ENCODE measurements at places on chromosomes 4 and X.

GRCh38 chrX:38804682-38805431, 3.6 kb downstream of the MID1IP1 start:
- DNase-seq = peak; percentile 3

DNA sequence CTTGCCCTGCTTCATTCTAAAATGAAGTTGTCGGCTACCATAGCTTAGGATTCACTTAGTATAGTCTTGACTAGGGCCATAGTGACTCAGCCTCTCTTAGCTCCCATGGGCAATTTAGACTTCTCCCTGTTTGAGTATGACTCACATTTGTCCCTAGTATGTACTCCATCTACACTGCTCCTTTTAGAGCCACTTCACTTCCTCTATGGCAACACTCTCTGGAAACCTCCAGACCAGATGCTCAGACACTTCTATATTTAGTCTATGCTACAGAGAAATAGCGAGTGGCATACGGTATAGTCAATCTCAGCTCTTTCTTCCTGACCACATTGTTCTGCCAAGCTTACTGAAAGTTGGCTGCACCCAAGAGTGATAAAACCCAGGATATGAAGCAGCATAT, 11.2 kb downstream of the MEPE start:
- no peak for DNase-seq

GRCh38 chr4:139319571-139319970, 17.3 kb upstream of the NDUFC1 start:
- no peak for DNase-seq

DNA sequence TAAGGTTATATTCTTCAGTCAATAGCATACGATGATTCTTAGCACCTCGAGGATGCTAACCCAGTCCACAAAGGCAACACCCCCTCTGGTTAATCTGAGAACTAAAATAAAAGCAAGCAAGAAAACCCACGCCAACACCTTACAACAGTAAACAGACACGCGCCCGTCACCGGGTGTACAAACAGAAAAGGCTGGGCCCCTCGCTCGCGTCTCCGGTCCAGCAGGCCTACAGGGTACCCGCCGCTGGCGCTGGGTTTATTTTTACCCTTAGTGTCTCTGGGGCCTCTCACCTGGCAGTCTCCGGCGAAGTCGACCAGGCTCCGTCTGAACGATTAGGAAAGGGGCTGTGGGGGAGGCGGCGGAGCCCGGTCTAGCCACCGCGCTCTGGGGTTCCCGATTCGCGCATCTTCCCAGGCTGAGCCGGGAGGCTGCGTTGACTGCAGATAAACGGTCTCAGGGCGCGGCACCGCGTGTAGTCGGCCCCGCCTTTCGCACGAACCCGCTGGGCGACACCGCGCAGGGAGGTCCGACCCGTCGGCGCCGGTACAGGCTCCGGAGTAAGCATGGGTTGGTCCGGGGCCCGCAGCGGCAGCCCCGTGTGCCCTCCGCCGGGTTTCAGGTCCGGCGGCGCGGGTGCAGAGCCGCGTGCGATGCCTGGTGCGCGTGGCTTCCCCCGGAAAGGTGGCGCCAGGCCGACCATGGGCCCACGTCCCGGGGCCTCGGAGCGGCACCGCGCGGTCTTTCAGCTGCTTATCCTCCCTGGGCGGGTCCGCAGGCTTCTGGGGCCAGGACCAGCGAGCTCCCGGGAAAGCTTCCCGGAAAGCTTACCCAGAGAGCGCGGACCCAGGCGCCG, 441 bp downstream of the SLC9B2 start:
- peak; percentile 47 for DNase-seq

GRCh38 chrX:52425775-52426174, 57.0 kb downstream of the XAGE2 start:
- no peak for DNase-seq

DNA sequence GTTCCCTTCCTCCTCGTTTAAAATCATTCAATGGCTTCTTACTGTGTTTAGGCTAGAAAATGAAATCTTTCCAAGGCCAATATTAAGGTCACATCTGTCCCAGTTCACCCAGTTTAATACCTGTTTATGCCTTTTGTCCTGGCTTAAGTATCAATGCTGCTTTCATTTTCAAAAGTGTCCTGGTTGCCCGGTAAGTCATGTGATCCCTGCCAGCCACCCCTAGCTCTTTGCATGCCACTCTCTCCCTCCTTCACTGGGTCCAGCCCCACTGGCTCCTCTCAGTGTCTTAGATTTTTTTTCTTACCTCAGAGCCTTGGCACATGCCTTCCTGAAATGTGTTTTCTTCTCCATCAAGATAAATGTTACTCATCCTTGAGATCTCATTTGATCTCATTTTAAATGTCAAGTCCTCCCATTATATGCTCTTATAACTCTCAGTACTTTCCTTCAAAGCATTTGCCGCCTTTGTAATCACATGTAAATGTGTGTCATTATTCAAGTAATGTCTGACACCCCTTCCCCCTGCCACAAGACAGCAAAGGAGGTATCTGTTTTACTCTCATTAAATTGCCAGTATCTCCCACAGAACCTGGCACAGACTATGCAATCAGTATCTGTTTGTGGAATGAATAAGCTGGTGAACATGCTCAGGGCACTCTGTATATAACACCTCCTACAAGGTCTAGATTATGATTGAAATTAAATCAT, 472.5 kb upstream of the RPS6KA3 start:
- no peak for DNase-seq

GRCh38 chrX:38820751-38821150, 19.5 kb downstream of the MID1IP1 start:
- no peak for DNase-seq

GRCh38 chr4:81828991-81829390, 357.3 kb upstream of the RASGEF1B start:
- no peak for DNase-seq

- DNase-seq = no peak
Observed at GRCh38 chrX:113551919-113552318, 711.3 kb upstream of the AMOT start.

DNA sequence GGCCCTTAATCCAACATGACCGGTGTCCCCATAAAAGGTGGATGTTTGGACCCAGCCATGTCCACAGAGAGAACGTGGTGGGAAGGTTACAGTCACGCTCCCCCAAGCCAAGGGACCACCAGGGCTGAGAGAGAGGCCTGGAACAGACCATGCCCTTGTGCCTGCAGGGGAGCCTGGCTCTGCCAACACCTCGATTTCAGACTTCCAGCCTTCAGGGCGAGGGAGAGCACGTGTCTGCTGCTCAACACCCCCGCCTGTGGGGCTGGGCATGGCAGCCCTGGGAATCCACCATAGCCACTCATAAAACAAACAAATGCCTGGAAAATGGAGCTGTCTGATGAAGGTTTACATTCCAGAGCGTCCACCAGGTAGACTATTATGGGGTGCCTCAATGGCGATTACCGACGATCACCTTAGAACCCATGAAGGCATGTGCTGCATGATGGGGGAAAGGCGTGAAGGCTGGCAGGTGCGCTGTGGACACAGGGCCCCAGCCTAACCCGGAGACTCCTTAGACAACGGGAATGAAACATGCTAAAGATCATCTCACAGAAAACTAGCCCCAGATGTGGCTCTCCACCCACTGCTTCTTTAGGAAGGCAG, 42.3 kb upstream of the HMX1 start:
- DNase-seq = no peak

GRCh38 chrX:30887288-30887687, 1.8 kb downstream of the TAB3 start:
- no peak for DNase-seq

- no peak for DNase-seq
Observed at GRCh38 chr4:164239433-164239832, 514.5 kb upstream of the SMIM31 start.

DNA sequence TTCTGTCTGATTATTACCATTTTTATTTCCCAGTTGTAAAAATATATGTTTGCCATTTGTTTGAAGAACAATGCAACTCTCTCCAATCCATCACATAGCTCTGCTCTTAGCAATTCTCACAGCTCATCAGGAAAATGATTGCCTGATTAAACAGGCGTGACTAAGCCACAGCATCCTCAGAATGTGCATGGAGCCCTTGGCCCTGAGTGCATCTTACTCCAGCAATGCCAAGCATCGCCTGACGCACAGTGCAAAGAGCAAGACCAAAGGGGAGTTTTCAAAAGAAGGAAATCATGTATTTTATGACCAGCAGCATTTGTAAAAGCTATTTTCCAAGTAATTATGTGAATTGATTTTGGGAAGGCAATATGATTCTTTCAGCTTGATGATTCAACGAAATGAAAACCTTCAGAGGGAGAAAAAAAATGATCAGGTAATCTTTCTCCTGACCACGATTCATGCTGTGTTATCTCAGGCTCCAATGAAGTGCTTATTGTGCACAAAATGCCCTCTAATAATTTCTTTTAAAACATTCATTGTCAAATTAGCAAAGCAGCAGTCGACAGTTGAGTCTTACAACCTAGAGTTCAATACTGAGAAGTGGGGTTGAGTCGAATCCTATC, 138.0 kb upstream of the FAM9B start:
- no peak for DNase-seq

- DNase-seq = no peak
Observed at GRCh38 chrX:82224961-82225360, 1023.1 kb downstream of the SH3BGRL start.

DNA sequence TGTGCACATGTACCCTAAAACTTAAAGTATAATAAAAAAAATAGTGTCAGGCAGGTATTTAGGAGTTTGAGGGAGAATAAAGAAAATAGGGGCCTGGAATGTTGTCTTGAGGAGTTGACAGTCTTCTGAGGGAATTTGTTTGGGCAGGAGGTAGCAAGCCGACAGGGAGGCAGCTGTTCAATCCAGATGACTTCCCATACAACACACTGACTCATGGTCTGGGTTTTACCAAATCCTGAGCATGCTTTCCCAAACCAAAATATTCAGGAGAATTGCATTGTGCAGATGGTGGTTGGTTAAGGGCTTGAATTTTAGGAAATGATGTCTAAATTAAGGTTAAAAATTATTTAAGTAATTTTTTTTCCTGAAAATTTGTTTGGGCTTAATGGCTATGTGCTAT, 430.0 kb downstream of the INPP4B start:
- DNase-seq = no peak

- DNase-seq = no peak
Observed at GRCh38 chr4:67250131-67250896, 295.0 kb downstream of the CENPC start.

GRCh38 chrX:16664074-16664473, 14.1 kb downstream of the S100G start:
- no peak for DNase-seq

GRCh38 chrX:107477406-107477805, 28.0 kb downstream of the FRMPD3 start:
- no peak for DNase-seq

- DNase-seq = no peak
Observed at GRCh38 chrX:139909712-139910111, 23.1 kb downstream of the ATP11C start.

DNA sequence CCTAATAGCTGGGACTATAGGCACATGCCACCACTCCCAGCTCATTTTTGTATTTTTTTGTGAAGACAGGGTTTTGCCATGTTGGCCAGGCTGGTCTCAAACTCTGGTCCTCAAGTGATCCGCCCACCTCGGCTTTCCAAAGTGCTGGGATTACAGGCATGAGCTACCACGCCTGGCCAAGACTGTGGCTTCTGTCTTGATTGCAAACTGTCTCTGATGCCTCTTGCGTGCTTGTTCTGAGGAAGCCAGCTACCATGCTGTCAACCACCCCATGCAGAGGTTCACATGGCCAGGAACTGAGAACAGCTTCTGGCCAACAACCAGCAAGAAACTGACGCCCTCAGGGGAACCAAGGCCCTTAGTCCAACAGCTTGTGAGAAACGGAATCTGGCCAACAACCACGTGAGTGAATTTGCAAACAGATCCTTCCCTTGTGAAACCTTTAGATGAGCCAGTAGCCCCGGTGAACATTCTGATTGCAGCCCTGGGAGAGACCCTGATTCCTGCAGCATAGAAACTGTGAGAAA, 71.2 kb downstream of the SUPT20HL2 start:
- DNase-seq = no peak

- DNase-seq = no peak
Observed at GRCh38 chrX:155998116-155998515, 620 bp downstream of the IL9R start.

- DNase-seq = no peak
Observed at GRCh38 chr4:143286701-143287571, 49.7 kb upstream of the GAB1 start.

DNA sequence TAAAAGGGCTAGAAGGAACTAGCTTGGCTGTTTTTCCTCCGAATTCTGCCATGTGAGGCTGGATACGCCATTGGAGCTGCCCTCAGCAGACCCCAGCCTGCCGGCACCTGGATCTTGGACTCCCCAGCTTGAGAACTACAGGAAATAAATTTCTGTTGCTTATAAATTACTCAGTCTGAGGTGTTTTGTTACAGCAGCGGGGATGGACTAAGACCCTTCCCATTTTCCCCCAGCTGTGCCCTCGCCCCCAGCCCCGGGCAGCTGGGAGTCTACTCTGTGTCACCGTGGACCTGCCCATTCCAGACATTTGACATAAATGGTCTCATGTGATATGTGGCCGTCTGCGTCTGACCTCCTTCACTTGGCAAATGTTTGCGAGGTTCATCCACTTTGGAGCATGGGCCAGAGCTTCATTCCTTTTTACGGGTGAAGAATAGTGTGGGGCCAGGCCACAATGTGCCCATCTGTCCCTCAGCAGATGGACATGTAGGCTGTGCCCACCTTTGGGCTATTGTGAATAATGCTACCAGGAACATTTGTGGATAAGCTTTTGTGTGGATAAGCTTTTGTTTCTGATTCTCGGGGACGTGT, 30.7 kb upstream of the SPON2 start:
- no peak for DNase-seq

- no peak for DNase-seq
Observed at GRCh38 chrX:121642415-121642814, 595.0 kb downstream of the GLUD2 start.

DNA sequence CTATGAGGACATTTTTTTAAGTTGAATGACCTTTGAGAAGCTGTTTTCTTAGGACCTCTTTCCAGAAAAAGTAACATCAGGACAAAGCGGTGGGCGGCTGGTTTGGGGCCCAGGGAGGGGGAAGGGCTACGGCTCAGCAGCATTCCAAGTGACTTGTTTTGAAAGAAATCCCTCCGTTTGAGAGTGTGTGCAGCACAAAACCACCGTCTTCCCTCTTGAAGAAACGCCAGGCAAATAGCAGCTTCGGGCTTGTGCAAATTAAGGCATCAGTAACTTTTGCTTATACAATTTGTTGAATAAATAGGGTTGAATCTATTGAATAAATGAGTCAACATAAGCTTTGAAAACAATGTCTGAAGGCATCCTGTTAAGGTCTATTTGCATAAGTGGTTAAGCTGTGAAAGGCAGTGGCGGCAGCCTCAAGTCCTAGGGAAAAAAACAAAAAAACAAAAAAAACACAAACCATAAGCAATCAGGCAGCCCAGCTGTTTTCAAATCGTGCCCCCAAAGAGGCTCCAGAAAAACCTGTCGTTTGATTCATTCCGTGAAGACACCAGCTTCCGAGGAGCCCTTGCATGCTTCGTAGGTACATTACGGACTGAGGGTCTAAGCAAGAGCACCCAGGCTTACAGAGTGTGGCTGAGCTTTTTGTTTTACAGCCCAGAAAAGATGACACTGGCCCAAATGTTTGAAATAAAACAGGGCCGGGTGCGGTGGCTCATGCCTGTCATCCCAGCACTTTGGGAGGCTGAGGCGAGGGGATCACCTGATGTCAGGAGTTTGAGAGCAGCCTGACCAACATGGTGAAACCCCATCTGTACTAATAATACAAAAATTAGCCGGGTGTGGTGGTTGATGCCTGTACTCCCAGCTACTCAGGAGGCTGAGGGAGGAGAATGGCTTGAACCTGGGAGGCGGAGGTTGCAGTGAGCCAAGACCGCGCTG, 103.7 kb downstream of the CRLF2 start:
- DNase-seq = no peak
